ENCODE measurements at places on chromosomes 6 and 20.

DNA sequence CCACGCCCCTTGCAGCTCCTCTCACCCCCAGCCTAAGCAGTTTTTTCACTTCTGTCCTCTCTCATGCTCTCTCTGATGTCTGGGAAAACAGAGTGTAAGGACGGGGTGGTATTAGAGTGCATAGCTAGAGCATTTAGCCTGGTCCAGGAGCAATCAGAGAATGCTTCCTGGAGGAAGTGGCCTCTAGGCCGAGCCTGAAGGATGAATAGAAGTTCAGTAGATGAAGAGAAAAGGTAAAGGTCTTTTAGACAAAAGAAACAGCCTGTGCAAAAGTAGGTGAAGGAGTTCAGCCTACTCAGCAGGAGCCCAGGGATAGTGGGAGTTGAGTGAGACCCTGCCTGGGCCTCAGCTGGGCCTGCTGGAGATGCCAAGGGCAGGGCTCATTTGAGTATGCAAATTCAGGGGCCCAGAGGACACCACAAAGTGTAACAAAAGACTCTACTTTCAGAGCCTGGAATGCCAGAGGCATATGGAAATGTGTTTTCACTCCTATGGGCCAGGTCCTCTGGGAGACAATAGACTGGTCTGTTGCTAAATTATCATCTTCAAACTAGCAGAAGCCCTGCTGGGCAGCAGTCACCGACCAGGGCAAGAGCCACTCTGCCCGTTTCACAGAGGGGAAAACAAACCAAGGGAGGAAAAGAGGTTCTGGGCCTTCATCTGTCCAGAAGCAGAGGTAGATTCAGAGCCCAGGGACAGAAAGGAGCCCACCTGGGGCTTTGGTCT lies 19.7 kb upstream of the TM9SF4 start:
- DNase-seq, result no peak

DNA sequence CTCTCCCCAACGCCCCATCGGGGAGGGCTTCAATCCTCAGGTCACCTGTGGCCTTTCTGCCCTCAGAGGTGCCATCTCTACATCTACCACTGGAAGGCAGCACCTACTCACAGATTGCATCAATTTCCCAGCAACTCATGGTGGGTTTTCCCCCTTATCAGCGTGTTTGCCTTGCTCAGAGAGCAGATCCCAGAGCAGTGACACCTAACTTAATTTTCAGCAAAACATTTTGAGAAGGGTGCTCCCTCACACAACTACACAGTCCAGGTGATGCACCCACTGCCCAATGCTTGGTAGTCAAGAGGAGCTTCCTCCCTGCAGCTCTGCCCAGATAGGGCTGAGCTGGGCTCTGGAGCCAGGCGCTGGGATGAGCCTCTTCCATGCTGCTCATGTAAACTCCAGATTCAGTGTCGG lies 48.2 kb downstream of the PLG start:
- DNase-seq, result no peak

DNA sequence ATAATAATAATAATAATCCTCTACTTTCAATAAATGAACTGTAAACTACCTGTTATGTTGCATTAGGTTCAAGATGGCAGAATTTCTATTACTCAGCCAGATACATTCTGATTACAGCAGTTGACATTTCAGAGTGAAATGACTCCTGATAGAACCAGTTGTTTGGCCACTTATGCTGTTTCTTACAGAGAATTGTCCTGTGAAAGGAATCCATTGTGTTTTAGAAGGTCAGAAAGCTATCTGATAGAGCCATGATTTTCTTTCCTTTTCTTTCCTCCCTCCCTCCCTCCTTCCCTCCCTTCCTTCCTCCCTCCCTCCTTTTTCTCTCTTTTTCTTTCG lies 16.6 kb downstream of the GJA10 start:
- DNase-seq, result no peak

DNA sequence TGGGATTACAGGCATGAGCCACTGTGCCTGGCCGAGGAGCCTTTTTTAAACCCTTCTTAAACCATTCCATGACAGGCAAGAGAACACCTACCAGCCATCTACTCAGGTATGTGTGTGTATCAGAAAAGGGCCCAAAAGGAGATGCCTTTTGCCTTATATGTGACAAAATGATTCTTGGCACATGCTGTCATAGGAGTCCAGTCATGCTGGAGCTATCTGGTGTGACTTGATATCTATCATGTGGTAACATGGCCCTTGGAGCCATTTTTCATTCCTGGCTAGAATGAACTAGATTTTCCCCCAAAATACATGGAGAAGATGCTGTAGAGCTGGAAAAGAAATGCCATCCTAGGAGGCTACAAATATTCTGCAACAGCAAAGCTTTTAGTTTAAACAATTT lies 129.1 kb downstream of the DST start:
- no peak for DNase-seq

DNA sequence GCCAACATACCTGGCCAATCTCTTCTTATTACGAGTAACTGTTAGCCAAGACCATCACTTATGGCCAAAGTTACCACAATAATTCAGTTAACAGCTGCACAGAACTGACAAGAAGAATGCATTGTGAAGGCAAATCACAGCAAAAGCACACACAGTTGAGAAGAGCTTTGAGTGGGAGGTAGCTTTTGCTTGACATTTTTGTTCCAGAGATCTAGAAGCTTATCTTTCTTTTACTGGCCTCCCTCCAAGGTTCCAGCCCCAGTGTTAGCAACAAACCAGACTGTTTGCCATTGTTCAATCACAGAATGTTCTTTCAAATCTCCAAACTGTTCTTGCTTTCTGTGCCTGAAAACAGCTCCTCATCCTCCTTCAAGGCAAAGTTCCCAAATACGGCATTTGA lies 35.9 kb upstream of the IRAK1BP1 start:
- DNase-seq, result no peak

GRCh38 chr6:16278048-16278724 lies 39.8 kb downstream of the GMPR start:
- DNase-seq, result peak; percentile 6

- no peak for DNase-seq
These were observed 118.4 kb upstream of the SGK1 start for GRCh38 chr6:134436281-134436815.

DNA sequence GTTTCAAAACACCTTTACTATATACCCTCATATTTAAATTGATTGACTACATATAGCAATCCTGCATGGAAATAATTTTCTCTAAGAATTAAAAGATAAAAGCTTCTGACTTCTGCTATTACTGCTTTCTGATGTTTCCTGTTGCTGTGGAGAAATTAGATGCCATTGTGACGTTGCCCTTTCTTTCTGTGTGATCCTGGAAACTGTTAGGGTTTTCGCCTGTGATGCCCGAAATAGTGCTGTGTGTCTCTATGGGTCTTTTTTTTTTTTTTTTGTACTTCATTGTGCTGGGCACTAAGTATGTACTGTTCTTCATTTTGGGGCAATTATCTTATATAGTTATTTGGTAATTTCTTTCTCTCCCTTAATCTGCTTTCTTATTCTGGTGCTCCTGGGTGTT lies 205.0 kb downstream of the ARID1B start:
- no peak for DNase-seq

DNA sequence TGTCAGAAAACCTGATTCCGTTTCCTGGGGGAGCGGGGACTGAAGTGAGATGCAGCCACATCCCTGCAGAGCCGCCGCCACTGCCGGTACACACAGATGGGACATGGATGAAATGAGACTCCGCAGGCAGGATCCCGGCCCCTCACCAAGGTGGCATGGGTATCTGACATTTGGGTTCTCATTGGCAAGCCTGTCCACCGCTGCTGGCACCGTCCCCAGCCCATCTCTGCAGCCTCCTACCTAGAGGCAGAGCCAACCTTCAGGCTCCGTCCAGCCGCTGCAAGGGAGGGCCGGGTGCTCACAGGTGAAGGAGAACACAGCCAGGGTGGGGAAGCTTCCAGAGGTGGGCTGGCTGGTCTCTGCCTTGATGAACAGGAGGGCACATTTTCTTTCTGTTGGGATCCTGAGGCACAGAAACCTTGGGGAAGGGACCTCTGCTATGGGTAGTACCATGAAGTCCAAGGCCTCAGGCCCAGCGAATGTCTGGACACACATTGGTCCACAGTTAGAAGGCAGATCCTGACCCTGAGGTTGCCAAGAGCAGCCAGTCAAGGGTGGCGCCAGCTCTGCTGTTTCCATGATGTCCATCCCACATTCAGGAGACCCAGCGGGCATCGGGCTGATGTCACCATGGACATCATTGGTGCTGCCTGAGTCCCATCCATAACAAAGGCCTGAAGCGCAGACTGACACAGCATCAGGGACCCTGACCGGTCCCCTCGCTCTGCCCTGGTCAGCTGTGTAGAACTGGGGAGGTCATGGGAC lies 177.4 kb downstream of the TAF4 start:
- no peak for DNase-seq

DNA sequence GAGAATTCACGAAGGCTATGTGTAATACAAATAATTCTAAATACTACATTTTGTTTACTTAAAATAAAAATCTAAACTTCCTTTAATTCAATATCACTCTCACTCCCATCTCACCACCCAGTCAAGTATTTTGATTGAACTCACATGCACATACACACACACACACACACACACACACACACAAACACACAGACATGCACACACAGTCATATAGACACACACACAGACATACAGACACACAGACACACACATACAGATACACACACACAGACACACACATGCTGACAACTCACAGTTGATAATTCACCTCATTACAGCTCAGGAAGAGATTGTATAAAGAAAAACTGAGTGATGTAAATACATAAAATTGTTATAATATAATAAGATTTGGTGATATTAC lies 559.8 kb upstream of the SLC35B3 start:
- no peak for DNase-seq

DNA sequence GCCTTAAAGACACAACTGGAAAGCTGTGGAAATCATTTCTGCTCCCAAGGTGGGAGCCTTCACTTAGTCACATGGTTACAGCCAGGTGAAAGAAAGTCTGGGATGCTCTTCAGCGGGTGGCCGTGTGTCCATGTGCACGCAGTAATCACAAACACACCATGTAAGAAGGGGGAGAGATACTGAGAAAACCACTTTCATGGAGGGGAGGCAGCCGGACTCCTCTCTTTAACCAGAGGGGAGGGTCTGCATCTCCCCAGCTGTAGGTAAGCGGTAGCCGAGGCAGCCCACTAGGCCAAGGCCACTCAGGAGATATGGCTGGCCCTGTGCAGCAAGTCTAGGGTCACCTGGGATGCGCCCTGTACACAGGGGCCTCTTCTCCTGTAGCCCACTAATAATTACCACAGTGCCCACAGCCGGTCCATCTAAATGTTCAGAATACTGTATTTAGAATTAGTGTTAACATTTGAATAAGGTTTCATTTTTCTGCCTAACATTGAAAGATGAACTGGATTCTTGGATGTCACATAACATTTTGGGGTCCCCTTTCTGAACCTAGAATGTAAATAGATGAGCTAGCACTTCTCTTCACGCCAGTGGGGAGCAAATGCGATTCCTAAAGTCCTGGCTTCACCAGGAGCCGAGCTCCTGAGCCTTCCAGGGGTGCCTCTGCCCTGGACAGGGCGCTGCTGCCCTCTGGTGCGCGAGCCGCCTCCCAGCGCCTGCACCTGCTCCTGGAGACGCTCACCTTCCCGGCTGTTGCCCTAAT lies 15.9 kb downstream of the GPR31 start:
- DNase-seq, result peak; percentile 34

- no peak for DNase-seq
These were observed 96.3 kb downstream of the RFPL4B start for GRCh38 chr6:112443179-112444065.

DNA sequence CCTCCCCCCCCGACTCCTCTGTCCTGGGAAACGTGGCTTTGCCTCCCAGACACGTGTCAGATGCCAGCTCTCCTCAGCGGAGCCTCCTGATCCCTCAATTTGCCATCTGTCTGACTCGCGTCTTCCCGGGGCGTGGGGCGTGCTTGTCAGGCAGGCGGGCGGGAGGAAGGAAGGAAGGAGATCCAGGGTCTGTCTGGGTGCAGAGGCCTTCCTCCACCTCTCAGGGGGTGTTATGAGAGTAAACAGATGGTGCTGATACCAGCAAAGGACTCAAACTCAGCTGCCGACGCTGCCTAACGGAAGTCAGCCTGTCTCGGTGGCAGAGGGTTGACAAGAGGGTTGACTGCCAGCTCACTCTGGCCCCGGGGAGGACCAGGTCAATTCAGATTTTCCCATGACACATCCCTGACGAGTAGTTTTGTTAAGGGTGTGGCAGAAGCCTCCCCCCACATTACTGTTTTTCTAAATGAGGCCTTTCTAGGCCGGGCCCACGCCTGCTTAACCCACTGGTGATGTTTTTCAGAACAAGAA lies 17.0 kb downstream of the UQCC2 start:
- DNase-seq, result no peak

DNA sequence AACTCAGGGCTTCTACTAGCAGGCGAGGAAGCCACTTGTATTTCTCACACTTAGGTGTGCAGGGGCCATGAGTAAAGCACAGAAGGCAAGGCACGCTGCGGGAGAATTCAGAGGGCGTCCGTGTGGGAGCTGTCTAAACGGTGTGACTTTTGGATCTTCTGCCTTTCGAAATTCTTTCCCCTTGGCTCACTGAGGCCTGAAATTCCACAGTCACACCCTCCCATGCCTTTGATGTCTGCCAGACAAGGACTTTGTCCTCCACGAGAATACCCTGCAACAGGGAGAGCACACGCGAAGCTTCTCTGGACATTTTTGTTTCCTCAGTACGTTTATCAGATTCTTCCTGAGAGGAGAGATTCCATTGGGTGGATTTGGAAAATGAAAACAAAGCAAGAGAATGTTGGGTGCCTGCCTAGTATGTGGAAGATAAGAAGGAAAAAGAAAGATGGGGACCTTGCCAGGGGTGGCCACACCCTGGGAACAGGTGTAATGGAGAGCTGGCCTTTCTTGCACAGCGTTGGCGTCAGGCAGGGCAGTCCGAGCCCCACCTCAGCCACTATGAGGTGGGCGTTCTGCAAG lies 235.7 kb downstream of the MYLK4 start:
- no peak for DNase-seq

DNA sequence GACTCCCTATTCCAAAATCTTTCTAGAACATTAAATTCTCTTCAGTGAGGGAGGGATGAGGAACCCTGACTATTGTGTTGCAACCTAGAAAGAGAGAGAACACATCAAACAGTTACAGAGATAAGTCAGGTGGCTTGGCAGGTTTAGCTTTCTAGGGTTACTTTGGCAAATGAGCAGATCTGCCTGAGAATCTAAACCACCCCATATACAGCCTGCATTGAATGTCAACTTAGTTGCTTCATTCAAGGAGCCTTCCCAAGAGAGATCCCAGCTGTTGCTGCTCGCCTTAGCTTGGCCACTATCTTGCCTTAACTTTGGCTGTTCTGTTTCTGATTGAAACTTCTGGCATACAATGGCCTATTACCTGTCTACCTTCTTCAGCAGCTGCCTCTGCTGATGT lies 74.7 kb upstream of the TCF21 start:
- DNase-seq, result no peak

GRCh38 chr20:19658137-19658536 lies 99.9 kb upstream of the RIN2 start:
- no peak for DNase-seq

GRCh38 chr20:53059848-53060247 lies 87.7 kb downstream of the TSHZ2 start:
- DNase-seq, result no peak

- no peak for DNase-seq
These were observed 102.1 kb upstream of the PHACTR1 start for GRCh38 chr6:12614456-12614855.
